Effector CD4-positive, alpha-beta T cell (primary cell): ENCODE measurements at places on chromosomes 1 and 21.

DNA sequence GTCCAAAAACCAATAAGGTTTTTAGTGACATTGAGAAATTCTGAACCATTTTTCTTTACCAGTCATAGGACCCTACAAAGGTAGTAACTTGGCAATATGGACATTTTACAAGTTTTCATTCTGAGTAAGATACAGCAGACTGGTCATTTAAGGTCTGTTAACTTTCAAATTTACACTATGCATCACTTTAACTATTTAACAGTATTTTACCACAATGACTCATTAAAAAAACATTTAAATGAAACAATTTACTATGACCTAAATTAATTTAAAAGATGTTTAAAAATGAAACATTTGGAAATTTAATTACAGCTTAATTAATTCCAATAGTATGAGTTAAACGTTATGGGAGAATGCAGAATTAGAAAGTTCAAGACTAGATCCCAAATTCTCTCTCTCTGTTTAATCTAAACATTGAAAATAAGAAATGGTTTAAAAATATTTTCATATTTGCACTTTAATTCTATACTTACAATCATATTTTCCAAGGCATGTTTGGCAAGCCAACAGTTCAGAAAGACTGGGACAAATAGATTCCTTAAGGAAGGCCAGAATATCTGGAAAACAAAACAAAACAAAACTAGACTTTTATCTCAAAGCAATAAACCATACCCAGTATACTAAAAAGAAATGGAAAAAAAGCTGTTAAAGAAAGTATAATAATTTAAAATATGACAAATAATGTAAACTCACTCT is 140.9 kb downstream of the KCNT2 start:
- DNase-seq: no peak

DNA sequence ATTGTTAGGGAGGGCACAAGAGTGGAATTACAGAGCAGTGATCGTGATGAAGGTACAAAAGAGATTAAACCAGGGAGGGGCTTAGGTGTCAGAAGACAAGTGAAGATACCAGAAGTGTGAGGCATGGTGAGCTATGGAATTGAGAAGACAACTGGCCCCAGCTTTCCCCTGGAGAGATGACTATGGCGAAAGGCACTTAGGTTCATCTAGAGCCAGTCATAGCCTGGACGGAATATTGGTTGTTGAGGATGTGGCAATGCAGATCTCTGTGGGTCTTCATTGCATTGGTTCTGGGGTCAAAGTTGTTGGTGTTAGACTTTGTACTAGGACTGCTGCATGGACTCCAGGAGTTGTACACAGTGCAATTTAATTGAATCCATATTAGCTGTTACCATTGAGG is 115.7 kb downstream of the FASLG start:
- DNase-seq: no peak

- DNase-seq: no peak
Measured at GRCh38 chr1:172628401-172628800, 30.5 kb upstream of the FASLG start.

DNA sequence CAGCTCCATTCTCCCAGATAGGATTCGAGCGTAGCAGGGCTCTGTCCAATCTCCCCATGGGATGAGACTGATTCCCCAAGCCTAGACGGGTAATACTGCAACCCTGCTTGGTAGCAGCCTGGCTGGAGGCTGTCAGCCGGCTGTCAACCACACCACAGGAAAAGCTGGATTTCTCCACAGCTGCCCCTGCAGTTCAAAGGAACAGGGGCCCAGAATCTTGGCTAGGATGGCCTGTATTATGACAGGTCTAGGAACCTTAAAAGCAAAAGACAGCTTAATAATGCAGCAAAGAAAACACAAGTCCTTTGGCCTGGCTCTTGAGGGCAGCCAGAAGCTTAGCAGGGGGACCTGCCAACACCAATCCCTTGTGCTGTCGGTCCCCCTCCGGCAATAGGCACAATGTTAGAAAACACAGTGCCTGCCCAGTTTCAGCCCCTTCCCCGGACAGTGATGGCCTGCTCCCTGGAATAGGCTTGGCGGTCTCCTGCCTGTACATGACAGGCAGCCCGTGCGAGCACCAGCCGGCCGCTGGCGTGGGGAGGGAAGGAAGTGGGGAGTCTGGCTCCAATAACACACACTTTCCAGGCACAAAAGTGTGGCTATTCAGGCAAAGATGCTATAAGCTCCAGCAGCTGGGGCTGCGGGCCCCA is 90.5 kb downstream of the TRABD2B start:
- DNase-seq: no peak

DNA sequence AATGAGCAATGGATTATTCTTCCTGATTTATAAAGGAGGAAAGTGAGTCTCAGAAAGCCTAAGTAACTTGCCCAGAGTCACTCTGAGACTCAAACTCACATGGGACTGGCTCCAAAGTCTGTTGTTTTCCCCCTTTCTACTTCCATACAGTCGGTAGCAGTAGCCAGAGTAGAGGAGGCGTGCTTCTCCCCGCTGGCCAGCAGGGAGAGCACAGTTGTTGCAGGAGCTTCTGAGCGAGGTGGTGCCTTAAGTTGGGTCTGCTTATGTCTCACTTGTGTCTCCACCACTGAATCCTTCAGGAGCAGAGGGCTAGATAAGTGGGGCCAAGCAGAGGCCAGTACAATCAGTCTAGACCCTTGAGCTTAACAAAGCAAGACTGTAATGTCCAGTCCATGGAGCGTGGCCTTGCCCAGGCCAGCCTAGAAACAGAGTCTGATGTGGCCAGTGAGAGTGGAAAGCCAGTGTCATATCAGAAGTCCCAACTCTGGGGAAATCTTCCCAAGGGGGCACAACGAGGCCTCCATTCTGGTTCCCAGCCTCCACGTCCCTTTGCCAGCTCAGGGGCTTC is 181.9 kb downstream of the ZSCAN20 start:
- no peak for DNase-seq
